Hematopoietic multipotent progenitor cell treated with erythropoietin and hydrocortisone succinate and interleukin-3 and kit ligand, for 4 days (in vitro differentiated cells): ENCODE measurements at places on chromosomes 5 and 9.

DNA sequence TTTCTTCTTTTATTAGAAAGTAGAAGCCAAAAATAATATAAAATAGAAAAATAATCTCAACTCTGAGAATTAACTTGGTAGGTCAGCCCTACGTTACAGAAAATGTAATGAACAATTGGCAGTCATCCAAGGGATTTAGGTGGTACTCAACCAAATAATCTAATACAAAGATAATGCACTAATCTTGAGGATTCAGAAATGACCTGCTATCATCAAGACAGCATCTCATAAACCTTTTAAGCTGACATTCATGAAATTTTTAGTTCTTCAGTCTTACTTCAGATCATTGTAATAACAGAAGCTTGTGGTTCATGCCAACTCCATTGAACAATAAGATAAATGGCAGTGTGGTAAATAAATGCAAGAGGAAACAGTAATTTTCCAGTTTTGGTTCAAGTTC, 1058.0 kb downstream of the MAT2B start:
- DNase-seq, result no peak

DNA sequence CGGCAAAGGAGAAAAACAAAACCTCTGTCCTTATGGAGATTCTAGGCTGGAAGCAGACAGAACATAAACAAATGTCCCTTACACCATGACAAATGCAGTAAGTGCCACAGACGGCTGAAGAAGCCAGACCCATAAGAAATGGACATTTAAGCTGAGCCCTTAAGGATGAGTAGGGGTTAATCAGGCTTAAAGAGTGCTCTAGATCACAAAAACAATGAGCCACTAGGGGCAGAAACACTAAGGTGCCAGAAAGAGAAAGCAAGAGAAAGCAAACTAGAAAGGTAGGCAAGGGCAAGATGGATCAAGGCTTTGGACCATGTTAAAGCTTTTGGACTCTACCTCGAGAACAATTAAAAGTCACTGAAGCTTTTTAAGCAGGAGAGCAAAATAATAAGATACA, 326.9 kb upstream of the WWC1 start:
- no peak for DNase-seq

DNA sequence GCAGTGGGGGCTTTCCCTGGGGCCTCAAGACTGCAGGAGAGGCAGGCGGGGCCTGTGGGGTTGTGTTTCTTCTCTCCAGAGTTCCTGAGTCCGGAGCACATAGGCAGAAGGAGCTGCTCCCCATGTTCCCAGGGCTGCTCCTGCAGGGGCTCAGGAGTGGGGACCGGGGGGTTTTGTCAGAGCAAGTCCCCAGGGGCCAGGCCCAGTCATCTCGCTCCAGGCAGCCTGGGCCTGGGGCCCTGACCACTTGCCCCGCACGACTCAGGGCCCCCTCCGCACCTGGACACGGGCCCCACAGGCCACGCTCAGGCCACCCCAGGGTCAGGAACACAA, 22.0 kb upstream of the SLC6A19 start:
- no peak for DNase-seq

GRCh38 chr5:127079994-127080491, 6.7 kb upstream of the C5orf63 start:
- peak; percentile 72 for DNase-seq

- DNase-seq, result no peak
These were observed 32.0 kb downstream of the PLPP1 start for GRCh38 chr5:55502759-55503158.

DNA sequence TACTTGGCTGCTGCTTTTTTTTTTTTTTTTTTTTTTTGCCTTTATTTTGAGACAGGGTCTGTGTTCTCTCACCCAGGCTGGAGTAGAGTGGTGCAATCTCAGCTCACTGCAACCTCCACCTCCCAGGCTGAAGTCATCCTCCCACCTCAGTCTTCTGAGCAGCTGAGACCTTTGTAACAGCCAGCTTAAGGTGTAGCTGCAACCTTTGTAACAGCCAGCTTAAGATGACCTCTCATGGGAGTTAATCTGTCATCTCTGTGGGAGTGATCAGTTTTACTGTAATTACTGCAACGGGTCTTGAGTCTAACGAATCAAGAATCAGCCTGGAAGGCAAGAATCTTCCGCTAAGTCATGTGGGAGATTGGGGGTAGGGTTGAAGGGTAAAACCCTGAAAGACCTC, 31.6 kb upstream of the SNX2 start:
- DNase-seq, result no peak

- peak; percentile 36 for DNase-seq
These were observed 27.5 kb downstream of the ADGRD2 start for GRCh38 chr9:124477648-124478285.

- no peak for DNase-seq
These were observed 3.4 kb downstream of the PRPF4 start for GRCh38 chr9:113278840-113279239.

GRCh38 chr5:5291357-5291756, 131.1 kb upstream of the ICE1 start:
- no peak for DNase-seq

GRCh38 chr5:172402531-172403188, 51.7 kb downstream of the SH3PXD2B start:
- no peak for DNase-seq

DNA sequence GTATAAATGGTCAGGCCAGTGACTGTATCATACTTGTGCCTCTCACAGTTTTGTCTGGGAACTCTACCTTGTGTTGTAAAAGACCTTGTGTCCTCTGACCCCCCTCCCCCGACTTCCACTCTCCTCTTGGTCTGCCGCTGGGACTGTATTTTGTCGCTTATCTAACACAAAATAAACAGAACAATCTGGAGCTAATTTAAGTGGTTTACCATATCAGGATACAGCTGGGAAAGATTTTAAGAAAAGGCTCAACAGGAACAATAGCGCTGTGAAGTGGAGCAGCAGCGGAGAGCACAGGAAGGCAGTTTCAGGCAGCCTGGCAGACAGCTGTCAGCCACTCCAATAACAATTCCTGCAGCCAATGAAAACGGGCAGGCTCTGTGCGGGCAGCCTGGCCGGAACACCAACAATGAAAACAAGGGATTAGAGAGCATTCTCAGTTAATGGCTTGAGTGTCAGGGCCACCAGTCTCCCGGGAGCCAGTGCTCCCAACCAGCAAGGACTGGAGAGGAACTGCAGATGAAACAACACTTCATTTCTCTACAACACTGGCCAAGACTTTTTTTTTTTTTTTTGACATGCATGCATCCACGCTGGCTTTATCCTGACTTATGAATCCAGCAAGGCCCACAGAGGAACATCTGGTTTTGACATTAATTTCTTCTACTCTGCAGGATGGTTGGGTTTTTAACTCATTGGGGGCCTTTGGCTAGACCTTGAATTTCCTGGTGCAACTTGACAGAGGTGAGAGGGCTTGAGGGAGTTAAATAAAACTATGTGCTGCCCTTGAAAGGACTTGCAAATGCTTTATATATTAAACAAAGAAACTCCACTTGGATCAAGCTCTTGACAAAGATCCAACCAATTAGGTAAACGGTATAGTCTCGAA, 76.7 kb downstream of the ARSB start:
- DNase-seq, result peak; percentile 34

GRCh38 chr5:78300464-78301045, 6.1 kb upstream of the AP3B1 start:
- DNase-seq, result peak; percentile 66

DNA sequence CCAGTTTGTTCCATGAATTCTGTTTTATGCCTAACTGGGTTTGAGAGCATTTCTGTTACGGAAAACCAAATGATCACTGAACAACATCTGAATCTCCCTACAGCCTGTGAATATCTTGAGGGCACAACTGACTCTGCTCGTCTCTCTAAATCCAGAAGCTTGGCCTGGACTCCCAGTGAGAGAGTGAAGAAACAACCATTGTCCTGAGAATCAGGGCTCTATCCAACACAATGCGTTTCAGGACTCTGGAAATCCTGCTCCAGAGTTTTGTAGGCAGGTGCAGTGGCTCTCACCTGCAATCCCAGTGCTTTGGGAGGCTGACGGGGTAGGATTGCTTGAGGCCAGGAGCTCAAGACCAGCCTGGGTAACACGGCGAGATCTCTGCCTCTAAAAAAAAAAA, 7.8 kb upstream of the MVB12B start:
- no peak for DNase-seq
